ENCODE measurements at places on chromosomes 6 and 20. TPM values are rescaled to one million over a fixed set of nuclear protein-coding genes. Genes with fewer than 3 reads are reported as not detected.

LST1 gene
- 69.8 TPM for total RNA-seq

TRIM10 gene
- total RNA-seq, result 0.08 TPM

SCUBE3 gene
- not detected for total RNA-seq

PBOV1 gene
- total RNA-seq, result not detected

PRELID3B gene
- total RNA-seq, result 88.6 TPM

KIAA1755 gene
- total RNA-seq, result not detected

MAD2L1BP gene
- 40.4 TPM for total RNA-seq

SEMG1 gene
- not detected for total RNA-seq

LY6G5B gene
- 17.2 TPM for total RNA-seq

PRPH2 gene
- not detected for total RNA-seq

RSPO3 gene
- not detected for total RNA-seq

GRCh38 chr20:38203337-38203980 is 38.4 kb upstream of the TGM2 start:
- DNase-seq, result no peak

GRCh38 chr20:46221256-46221833 is 87.0 kb downstream of the CDH22 start:
- DNase-seq, result no peak

GRCh38 chr6:142406131-142406530 is 104.3 kb downstream of the ADGRG6 start:
- no peak for DNase-seq

DNA sequence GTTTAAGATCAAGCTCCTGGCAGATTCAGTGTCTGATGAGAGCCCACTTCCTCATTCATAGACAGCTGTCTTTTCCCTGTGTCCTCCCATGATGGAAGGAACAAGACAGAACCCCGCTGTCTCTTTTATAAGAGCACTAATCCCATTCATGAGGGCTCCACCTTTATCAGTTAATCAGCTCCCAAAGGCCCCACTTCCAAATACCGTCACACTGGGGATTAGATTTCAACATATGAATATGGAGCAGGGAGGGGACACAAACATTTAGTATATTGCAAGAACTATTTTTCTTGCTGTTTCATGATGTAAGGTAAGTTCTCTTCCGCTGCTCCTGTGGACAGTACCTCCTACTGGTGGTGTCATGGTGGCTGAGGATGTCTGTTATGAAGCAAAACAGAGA is 158.3 kb upstream of the IRAK1BP1 start:
- no peak for DNase-seq

DNA sequence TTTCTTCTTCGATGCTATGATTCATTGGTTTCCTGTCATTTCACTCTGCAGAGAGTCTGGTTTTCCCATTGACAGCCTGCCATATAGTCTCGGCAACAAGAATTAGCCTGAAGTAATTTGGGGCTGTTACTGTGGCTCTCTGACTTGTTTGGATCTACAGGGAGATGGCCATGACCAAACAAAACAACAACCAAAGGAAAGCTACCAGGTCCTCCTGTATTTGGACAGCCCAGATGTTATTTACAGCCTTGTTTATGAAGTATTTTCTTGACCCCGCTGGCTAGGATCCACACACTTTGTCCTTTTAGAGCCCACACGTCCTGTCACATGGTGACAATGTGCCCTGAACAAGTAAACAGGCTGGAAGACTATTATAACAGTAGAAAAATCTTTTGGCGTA is 111.4 kb upstream of the PREP start:
- no peak for DNase-seq

GRCh38 chr6:52984247-52984646 is 10.8 kb downstream of the GSTA4 start:
- DNase-seq, result peak; percentile 78

- DNase-seq, result no peak
Observed at GRCh38 chr20:38947931-38948362, 14.2 kb upstream of the DHX35 start.

GRCh38 chr6:90368001-90368400 is 71.4 kb upstream of the BACH2 start:
- no peak for DNase-seq

- no peak for DNase-seq
Observed at GRCh38 chr6:11368760-11369159, 136.3 kb upstream of the NEDD9 start.

GRCh38 chr20:62728781-62729300 is 20.2 kb downstream of the NTSR1 start:
- DNase-seq, result no peak

GRCh38 chr6:130396722-130397121 is 30.9 kb downstream of the TMEM200A start:
- no peak for DNase-seq

- DNase-seq, result no peak
Observed at GRCh38 chr20:45944151-45944964, 9.9 kb downstream of the PCIF1 start.

- no peak for DNase-seq
Observed at GRCh38 chr6:139436200-139436956, 61.9 kb upstream of the CITED2 start.

DNA sequence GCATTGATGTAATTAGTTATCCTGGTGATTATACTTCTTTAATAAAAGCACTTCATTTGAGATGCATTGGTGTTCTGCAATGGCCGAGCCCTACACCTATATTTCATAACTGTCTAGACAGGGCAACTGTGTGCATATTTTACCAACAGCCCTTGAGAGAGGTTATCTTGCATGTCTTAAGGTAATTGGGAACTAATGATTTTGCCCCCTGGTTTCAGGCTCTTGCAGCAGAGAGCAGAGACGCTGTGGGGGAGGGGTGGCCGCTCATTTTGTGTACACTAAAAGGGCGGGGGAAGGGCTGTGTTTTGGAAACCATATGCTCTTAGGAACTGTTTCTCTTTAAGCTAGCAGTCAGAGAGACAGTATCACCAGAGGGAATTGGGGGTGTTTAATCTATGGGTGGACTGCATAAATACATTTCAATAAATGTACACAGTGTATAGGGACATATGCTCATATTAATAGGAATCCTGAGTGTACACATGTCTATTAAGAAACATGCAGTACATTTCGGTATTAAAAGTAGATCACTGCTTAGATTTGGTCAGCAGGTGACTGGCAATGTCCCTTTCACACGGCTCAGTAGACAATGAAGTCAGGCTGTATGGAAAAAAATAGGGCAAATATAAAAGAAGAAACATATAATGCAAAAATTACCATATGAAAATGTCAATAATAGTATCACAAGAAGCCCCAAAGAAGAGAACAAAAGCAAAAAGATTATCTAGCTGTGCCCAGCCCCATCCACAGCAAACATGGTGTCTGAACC is 402.9 kb upstream of the CITED2 start:
- no peak for DNase-seq

- no peak for DNase-seq
Observed at GRCh38 chr6:92111386-92111785, 1308.0 kb downstream of the EPHA7 start.

- DNase-seq, result no peak
Observed at GRCh38 chr20:3586093-3586492, 77.1 kb downstream of the GFRA4 start.

- peak; percentile 77 for DNase-seq
Observed at GRCh38 chr6:106114492-106114891, 28.4 kb downstream of the PRDM1 start.

GRCh38 chr6:126826166-126826714 is 292.2 kb upstream of the RSPO3 start:
- DNase-seq, result no peak

GRCh38 chr6:1013656-1014430 is 298.1 kb upstream of the FOXQ1 start:
- no peak for DNase-seq

DNA sequence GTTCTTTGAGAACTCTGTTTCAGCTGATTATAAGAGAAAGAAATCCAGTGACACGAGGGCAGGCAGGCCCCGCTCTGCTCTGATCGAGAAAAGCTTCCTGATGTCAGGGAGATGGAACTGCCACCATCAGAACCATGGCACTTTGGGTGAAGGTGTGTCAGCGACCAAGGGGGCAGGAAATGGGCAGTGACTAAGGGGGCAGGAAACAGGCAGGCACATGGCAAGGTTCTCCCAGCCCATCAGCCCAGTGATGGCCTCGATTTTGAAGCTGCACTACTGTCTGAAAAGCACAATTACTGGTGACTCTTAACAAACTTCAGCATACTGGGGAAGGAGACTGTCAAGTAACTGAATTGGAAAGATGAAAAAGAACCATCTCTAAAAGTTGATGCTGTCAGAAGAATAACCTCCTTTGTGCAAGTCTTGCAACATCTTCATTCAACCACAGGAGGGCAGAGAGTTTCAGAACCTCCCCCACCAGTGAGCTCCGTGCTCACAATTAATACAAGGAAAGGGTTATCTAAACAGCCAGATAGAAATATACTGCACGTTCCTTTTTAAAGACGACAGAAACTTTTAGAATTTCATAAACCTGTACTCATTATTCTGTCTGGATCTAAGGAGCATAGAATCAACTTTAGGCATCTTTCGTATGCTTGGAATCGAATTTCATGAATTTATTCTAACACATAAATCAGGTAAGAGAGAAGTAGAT is 39.1 kb downstream of the TMX4 start:
- peak; percentile 21 for DNase-seq

DNA sequence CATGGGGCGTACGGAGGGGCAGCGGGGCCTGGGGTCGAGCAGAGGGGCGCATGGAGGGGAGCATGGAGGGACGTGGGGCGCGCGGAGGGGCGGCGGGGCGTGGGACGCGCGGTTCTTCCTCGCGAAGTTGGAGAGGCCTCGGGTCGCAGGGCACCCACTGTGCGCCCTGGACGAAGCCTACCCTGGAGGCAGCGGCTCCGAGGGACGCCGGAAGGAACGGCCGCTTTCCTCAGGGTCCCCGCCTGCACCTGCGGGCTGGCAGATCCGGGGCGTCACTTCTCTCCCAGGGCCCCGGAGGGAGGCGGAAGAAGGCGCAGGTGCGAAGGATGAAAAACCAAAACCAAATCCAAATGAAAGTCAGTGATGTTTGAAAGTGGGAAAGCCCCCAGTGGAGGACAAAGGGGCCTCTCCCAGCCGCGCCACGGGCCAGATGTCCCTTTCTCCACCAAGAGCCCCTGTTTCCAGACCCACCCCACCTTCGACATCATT is 142.1 kb upstream of the PDE10A start:
- no peak for DNase-seq

- DNase-seq, result no peak
Observed at GRCh38 chr6:31882344-31882743, 3.5 kb upstream of the SLC44A4 start.

- DNase-seq, result no peak
Observed at GRCh38 chr20:38136421-38137245, 28.4 kb downstream of the TGM2 start.

DNA sequence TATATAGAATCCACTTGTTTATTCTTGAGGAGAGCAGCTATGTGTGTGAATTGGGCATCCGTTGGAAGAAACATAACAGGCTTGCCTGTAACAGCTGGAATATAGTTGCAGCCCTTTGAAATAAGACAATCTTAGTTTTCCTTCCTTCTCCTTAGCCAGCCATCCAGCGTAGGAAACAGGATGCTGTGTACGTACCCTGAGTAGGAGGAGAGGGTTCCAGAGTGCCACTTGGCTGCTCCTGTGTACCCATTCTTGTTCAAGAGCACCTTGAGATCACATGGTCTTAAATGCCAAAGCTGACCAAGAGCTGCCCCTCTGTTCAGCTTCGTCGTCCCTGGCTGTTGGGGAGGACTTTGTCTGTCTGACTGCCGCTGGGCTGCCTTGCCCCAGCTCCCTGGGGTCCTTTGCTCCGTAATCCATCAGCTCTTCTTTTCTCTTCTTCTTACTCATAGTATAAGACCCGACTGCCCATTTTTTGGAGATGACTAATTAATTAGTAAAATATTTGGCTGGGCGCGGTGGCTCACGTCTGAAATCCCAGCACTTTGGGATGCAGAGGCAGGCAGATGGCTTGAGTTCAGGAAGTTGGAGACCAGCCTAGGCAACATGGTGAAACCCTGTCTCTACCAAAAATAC is 49.0 kb downstream of the RREB1 start:
- no peak for DNase-seq

GRCh38 chr6:148501178-148501590 is 158.5 kb downstream of the SASH1 start:
- no peak for DNase-seq

DNA sequence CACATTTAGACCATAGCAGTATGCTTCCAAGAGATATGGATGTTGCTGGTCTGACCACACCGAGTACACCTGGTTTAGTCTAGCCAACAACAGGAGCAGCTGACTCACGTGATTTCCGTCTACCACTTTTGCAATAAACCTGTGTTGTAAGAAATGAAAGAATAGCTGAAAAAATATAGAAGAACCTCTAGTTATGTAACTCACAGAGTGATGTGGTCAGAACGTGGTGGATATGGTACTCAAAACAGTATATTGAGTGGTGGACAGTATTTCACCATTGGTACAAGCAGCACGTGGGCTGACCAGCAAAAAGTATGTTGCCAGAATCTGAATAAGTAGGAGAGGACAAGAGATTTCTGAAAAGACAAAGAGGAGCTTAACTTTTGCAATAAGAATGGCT is 226.9 kb downstream of the TBC1D7 start:
- no peak for DNase-seq

- no peak for DNase-seq
Observed at GRCh38 chr20:43909720-43910119, 4.9 kb upstream of the TOX2 start.
